ENCODE measurements at places on chromosomes 12 and 14. TPM values are rescaled to one million over a fixed set of nuclear protein-coding genes. Genes with fewer than 3 reads are reported as not detected.

GRCh38 chr12:97628962-97629361 lies 166.4 kb downstream of the RMST start:
- no peak for DNase-seq

DNA sequence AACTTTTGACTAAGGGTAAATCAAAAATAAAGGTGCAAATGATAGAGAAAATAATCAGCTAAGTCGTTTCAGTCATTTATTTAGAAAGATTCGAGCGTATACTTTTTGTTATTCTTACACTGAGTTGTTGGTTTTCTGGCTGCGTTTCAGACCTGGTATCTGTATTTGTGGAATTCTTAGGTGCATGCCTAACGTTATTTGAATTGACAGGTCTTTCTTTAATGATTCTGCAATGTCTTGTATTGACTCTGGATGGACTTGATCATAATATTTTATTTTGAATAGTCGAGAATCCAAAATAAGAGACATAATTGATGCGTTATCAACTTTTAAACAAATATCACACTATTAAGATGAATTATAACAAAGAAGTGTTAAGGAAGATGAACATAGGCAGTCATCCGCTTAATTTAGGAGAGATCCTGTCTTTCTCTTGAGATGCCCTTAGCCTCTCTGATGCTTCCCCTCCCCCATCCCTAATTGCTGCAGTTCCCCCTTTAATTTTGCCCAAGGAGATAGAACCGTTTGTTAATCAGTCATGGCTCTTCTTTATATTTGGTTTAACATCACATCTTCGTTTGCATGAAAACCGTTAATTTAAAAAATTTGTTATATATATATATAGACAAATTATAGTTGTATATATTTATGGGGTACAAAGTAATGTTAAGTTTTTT lies 1.8 kb downstream of the ALX1 start:
- no peak for DNase-seq

DNA sequence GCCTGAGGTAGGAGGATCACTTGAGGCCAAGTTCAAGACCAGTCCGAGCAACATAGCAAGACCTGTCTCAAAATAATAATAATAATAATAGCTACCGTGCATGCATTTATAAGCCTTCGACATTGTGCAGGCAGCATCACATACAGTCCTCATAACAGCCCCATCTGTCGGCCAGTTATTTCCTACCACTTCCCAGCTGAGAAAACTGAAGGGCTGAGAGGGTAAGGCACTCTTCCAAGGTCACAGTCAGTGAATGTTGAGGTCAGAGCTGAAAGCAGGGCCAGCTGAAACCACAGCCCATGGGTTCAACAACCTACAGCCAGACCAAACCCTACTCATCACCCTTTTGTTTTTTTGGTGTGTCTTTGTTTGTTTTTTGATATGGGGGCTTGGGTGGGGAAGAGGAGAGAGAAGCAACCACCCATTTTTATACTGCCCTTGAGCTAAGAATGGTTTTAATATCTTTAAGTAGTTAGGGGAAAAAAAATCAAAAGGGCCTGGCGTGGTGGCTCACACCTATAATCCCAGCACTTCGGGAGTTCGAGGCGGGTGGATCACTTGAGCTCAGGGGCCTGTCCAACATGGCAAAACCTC lies 16.8 kb upstream of the ITPK1 start:
- DNase-seq = no peak

DNA sequence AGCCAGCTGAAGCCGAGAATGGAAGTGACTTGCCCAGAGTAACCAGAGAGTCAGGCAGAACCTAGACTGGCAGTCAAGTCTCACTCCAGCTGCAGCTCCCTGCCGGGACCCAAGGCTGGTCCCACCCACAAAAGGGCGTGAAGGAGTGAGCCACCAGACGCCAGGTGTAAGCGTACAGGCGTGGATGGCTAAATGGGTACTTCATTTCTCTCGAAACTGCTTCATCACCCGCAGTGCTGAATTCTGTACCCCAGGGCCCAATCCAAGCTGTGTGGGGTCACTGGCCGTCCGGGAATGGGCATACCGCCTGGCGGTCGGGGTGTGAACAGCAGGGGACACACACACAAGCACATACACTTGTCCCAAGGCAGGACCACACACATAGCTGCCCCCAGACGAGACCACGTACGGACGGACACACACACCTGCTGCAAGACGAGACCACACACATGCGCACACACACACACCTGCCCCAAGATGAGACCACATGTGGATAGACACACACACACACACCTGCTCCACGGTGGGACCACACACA lies 34.8 kb downstream of the DEGS2 start:
- DNase-seq = no peak

GRCh38 chr12:122423258-122424165 lies 1.0 kb upstream of the CLIP1 start:
- peak; percentile 29 for DNase-seq

The CFAP73 gene
- polyA plus RNA-seq = not detected

The RDH16 gene
- 0.65 TPM for polyA plus RNA-seq
